HepG2 (cell line): ENCODE measurements at places on chromosomes 12 and 14. TPM values are rescaled to one million over a fixed set of nuclear protein-coding genes. Genes with fewer than 3 reads are reported as not detected.
A peak's percentile ranks its signal among the peaks of the same experiment; 100 is the strongest.

- H3K4me1 ChIP-seq, result peaks cover 5% of the 10 kb centered on the region; the same call in 1 of the 2 replicates
- H3K36me3 ChIP-seq, result no peaks in the 10 kb centered on the region
- no peak overlapping the region for H3K4me3 ChIP-seq
- H3K27ac ChIP-seq, result no peak overlapping the region
- no peak for DNase-seq
- peaks cover 2% of the 10 kb centered on the region for H3K27me3 ChIP-seq
Observed at GRCh38 chr12:15216036-15216889, 5.0 kb downstream of the RERG start.

GRCh38 chr12:47268501-47269454 lies 189.0 kb upstream of the AMIGO2 start:
- H3K27me3 ChIP-seq, result peaks cover 1% of the 10 kb centered on the region; the same call in 1 of the 2 replicates
- DNase-seq, result no peak
- no peak overlapping the region for H3K27ac ChIP-seq
- no peaks in the 10 kb centered on the region for H3K36me3 ChIP-seq

DNA sequence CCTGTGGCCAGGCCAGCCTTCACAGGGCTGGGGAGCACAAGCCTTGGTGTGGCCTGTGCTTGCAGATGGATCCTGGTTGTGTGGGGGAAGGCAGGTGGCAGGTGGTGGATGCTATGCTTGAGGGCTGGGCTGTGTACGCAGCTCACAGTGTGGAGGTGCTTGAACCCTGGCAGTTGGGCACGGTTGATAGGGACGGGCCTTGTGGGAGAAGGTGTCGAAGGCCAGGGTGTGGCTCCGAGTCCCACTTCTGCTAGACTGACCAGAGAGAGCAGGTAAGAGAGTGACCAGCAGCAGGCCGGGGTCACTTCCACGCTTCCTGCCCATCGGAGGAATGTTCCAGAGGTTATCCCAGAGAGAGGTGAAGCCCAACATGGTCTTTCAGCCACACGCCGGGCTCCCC lies 85.5 kb downstream of the CACNA1C start:
- no peaks in the 10 kb centered on the region for H3K4me1 ChIP-seq
- DNase-seq, result no peak
- no peaks in the 10 kb centered on the region for H3K36me3 ChIP-seq
- no peaks in the 10 kb centered on the region for H3K27me3 ChIP-seq
- no peak overlapping the region for H3K27ac ChIP-seq

DNA sequence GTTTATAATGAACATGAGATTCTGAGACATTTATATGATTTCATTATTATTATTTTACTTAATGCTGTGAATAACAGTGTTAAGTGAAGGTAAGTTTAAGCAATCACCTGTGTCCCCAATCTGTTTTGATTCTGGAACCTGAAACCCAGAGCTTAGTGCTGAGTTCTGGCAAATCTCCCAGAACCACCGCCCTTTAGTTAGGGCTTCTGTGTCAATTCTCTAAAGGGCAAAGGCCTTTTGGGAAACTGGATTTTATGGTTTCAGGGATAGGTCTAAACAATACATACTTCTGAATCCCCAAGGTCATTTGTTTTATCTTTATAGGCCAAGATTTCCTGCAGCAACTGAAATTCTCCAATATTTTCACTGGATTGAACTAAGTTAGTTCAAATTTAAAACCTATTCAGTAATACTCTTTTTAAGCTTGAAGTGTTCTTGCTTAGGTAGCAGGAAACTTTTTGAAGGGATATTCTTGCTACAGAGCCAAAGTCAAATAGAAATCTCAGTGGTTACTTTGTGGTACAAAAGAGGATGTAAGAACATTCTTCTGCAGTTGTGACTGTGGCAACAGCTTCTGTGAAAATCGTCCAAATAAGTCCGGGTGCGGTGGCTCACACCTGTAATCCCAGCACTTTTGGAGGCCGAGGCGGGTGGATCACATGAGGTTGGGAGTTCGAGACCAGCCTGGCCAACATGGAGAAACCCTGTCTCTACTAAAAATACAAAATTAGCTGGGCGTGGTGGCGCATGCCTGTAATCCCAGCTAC lies 10.0 kb upstream of the PKP2 start:
- peak overlapping the region; percentile 13 for H3K27ac ChIP-seq
- DNase-seq, result peak; percentile 74
- H3K4me1 ChIP-seq, result peaks cover 43% of the 10 kb centered on the region
- H3K27me3 ChIP-seq, result no peaks in the 10 kb centered on the region
- no peak overlapping the region for H3K4me3 ChIP-seq
- no peaks in the 10 kb centered on the region for H3K36me3 ChIP-seq

DNA sequence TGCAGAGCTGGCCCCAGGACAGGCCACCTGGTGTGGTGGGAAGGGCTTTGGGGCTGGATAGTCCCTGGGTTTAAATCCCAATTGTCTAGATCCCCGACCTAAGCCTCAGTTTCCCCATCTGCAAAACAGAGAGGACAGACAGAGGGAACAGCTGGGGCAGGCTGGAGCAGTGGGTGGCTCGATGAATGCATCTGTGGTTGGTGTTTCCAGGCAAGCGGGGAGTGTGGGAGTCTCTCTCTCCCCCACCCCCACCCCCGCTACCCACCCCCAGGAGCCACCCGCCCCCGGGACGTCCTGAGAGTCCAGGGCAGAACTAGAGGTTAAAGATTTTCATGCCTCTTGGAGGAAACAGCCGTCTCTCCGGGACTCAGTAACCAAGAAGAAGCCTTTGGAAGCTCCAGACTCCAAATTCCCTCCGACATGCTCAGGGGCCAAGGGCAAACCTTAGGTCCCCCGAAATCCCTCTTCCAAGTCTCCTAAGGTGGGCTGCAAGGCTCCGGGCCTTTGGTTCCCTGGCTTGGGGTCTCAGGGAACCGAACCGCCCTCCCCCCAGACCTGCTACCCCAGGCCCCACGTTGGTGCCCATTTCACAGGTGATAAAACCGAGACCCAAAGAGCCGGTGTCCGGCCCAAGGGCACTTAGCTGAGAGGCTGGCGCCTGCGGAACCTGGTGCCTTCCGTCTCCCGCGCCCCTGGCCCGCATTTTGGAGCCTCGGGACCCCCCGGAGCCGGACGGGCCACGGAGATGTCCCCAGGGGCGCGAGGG lies 474 bp downstream of the TRPV4 start:
- H3K36me3 ChIP-seq, result no peaks in the 10 kb centered on the region
- no peaks in the 10 kb centered on the region for H3K27me3 ChIP-seq
- peak overlapping the region; percentile 55 for H3K4me3 ChIP-seq
- H3K27ac ChIP-seq, result no peak overlapping the region

- no peak overlapping the region for H3K4me3 ChIP-seq
- H3K27me3 ChIP-seq, result peaks cover 46% of the 10 kb centered on the region; the same call in 2 of the 3 replicates
- no peaks in the 10 kb centered on the region for H3K4me1 ChIP-seq
- no peak for DNase-seq
- H3K36me3 ChIP-seq, result no peaks in the 10 kb centered on the region
- H3K27ac ChIP-seq, result no peak overlapping the region
Observed at GRCh38 chr14:74392616-74393570, 33.1 kb downstream of the SYNDIG1L start.

DNA sequence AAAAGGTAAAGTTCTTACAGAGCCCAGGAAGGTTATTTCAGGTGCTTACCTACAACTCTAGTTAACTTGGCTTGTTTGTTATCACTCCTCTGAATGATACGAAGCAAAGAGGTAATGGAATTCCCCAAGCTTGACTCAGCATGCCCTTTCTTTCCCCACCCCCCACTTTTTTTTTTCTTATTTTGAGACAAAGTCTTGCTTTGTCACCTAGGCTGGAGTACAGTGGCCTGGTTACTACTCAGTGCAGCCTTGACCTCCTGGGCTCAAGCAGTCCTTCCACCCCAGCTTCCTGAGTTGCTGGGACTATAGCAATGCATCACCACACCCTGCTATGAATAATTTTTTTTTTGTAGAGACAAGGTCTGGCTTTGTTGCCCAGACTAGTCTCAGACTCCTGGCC lies 17.1 kb upstream of the YBX3 start:
- no peak overlapping the region for H3K4me3 ChIP-seq
- H3K27me3 ChIP-seq, result peaks cover 9% of the 10 kb centered on the region; the same call in 1 of the 3 replicates
- no peaks in the 10 kb centered on the region for H3K36me3 ChIP-seq
- H3K27ac ChIP-seq, result no peak overlapping the region
- H3K4me1 ChIP-seq, result 0 out of 2 replicates have a peak, but pooled peaks cover 12% of the 10 kb centered on the region

GRCh38 chr12:56374726-56375597 lies 12.3 kb upstream of the APOF start:
- H3K27ac ChIP-seq, result peak overlapping the region; percentile 4
- H3K36me3 ChIP-seq, result no peaks in the 10 kb centered on the region
- H3K4me3 ChIP-seq, result no peak overlapping the region
- H3K4me1 ChIP-seq, result peaks cover 45% of the 10 kb centered on the region
- no peaks in the 10 kb centered on the region for H3K27me3 ChIP-seq

DNA sequence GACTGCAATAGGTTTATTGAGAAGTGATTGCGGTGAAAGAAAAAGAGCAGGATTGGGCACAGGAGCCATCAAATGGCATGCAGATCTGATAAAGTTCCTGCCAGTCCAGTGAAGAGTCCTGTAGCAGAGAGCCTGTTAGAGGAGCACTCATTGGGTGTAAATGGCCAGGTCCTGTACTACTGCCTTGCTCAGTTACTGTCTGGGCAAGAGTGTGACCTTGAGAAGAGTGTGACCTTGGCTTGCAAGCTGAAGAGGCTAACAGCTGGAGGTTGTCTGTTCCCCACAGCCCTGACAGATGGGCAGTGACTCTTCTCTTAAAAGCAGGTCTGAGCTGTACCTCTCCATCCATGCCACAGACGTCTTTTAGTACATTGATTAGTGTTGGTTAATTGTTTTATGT lies 148.6 kb upstream of the SLC38A2 start:
- H3K36me3 ChIP-seq, result 0 out of 2 replicates have a peak, but pooled peaks cover 1% of the 10 kb centered on the region
- DNase-seq, result no peak

DNA sequence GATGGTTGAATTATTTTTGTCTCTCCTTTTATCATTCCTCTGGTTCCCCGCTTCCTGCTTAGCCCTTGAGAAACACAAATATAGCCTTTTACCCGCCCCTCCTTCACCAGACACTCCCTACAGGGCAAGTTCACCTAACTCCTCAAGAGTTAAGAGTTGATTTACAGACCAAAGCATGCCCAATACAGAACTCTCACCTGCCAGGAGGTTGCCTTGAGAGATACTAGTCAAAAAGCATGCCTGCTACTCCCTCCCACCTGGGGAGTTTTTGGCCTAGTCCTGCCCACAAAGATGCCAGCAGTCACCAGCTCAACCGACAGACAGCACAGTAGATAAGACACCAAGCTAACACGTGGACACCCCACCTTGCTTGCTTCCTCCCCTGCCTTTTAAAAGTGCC lies 11.2 kb downstream of the LGMN start:
- no peak overlapping the region for H3K4me3 ChIP-seq
- H3K27me3 ChIP-seq, result no peaks in the 10 kb centered on the region
- no peak overlapping the region for H3K27ac ChIP-seq
- DNase-seq, result no peak

RERG gene
- not detected in 2 replicates for total RNA-seq

TGM1 gene
- total RNA-seq, result 1.9 and 3.2 TPM in 2 replicates
